DMS79 (cell line): ENCODE measurements at places on chromosomes 6 and 20.

- no peak for DNase-seq
Observed at GRCh38 chr6:15391500-15391899, 145.6 kb downstream of the JARID2 start.

DNA sequence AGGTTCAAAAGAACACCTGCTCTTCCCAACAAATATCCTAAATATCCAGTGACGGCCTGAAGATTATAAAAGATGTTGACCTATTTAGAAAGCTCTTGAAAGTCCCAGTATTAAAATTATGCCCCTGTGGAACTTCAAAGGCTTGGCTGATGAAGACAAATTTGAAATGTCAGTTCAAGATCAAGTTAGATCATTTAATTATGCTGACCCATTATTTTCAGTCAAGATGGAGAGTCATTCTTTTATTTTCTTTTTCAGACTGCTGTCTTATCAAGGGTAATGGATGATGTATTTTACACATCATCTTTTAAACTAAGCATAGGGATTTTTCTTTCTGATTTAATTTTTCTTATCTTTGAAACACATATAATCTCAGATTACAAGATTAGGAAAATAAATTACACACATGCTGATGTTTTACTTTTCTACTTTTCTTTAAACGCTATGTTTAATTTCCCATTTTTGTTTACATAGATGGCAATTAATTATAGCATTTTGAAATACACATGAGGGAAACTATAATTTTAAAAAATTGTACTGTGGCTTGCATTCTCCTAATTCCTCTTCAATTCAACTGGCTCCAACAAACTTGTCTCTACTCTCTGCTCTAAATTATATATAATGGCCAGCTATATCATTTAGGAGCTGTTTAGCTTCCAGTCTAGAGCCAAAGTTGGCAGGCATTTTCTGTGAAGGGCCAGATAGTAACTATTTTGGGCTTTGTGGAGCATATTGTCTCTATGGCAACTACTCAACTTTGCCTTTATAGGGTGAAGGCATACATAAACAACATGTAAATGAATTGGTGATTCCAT, 123.7 kb downstream of the RCAN2 start:
- peak; percentile 55 for DNase-seq

- DNase-seq, result no peak
Observed at GRCh38 chr6:153160221-153160620, 29.1 kb upstream of the RGS17 start.

DNA sequence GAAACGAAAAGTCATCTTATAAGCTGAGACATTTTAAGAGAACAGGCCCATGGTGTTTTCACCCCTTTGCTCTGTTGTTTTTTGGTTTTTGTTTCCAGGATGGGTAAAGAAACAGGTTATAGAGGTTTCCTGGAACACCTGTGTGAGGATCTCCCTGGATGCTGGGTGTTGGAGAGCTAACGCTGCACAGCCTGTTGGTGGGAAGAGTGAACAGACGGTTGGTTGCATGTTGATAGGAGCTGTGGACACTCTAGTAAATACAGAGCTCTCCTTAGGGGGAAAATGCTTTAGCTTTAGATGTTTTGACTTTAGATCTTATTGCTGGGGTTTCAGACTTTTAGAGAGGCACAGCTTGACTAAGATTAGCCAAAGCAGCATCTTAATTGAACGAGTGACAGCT, 235.2 kb downstream of the SOX4 start:
- DNase-seq, result no peak

- DNase-seq, result no peak
Observed at GRCh38 chr20:57522380-57523140, 2.4 kb downstream of the CTCFL start.

DNA sequence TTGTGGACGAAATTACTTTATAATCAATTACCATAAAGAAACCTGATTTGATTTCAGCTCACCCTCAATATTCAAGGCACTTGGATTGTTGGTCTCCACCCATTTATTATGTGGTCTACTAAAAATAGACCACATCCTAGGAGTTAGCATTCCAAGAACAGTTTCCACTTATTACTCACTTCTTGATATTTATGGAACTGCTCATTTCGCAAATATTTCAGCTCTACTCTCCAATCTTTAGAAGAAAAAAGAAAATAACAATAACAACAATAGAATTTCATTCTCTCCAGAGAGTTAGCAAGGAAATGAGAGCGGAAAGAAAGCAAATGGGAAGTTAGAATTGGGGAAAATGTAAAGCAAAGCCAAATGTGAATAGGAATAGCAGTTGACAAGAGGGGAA, 26.2 kb upstream of the HDAC2 start:
- DNase-seq, result no peak

DNA sequence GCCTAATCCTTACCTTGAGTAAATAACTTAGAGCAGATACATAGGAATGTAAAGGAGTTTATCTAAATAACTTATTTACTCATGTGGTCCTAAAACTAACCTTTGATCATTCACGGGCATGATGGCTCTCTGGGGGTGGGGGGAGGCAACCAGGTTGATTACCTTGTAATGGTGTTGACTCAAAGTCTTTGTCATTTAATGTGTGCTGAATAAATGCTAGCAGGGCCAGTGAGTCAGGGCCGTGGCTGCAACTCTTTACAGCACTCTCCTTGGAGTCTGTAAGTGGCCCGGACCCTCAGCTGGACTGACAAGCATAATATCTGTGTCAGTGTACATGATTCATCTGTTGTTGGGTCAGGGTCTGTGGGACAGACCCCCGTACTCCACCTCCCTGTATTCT, 203.0 kb downstream of the EPM2A start:
- no peak for DNase-seq

GRCh38 chr6:35719830-35720733, 16.8 kb upstream of the ARMC12 start:
- DNase-seq, result no peak

DNA sequence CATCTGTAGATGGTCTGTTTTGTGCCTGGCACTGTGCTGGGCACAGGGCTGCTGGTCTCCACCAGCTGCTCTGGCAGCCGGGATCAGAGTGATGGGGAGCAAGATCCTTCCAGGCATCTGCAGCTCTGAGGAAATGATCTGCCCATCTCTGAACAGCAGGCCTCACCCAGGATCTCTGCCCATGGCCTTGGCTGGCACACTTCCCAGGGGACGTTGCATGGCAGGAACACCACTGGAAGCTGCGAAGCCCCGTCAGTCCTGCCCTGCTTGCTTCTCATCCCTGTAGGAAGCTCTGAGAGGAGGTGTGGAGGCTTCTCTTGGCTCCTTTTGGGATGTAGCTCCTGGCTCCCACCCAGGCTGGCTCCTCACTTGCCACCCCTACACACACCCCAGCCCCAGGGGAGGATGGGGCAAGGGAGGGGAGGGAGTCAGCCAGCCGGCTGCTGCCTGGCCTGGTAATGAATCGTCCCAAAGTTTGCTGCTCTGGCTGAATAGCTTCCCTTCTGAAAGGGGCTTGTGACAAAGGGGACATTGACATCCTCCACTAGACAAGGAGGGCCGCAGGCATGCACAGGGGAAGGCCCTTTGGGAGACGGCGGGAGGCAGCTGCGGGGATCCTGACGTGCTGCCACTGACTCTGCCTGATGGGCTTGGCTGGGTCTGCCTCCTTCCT, 108.9 kb downstream of the VEGFA start:
- no peak for DNase-seq

GRCh38 chr6:54621285-54621684, 225.3 kb upstream of the FAM83B start:
- DNase-seq, result no peak

DNA sequence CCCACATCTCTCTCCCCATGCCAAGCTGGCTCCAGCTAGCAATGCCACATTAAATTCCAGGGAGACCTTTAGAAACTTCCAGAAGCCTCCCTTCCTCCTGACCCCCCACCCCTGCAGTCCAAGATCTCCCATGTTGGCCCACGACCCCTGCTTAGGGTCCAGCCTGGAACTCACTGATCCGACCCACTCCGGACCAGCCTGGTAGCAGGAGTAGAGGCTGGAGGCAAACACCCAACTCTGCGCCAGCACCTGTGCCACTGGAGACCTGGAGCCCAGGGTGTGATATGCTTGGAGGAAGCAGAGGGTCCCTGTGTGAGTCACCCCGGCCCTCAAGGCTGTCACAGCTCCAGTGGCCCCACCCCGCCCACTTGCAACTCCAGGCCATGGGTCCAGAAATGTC, 3.3 kb upstream of the ULBP1 start:
- DNase-seq, result no peak
